ENCODE measurements at places on chromosomes 7 and 10.

- no peak for DNase-seq
Measured at GRCh38 chr10:108849688-108850087, 1073.6 kb downstream of the XPNPEP1 start.

DNA sequence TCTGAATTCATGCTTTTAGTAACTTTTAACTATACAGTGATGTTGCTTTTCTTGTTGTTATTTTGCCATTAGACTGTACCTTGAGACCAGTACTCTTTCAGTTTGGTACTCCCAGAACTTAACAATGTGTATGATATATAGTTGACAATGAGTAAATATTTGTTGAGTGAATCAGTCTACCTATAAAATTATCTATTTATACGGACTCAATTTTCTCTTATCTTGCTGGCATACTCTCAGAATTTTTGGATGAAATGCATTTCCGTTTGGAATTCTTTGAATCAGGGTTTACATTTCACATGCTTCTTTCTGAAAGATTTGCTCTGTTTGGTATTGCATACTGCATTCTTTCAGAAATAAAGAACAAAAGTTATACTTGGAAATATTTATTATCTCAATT, 47.8 kb upstream of the LRRC17 start:
- DNase-seq = no peak

DNA sequence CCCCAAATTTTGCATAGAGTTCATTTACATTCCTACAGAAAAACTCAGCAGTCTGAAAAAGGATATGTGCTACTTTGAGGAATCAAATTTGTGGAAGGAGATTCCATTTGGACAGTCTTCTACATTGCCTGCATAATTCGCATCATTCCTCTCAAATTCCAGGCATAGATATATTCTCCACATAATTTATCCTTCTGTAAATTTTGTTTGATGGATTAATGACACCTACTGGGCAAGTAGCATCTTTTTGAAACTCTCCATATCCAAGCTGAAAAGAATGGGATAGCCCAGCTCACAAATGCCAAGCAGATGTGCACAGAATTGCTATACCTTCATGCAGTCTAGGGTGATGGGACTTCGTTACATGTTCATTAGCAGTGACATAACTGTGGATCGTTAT, 515.3 kb downstream of the AUTS2 start:
- no peak for DNase-seq

DNA sequence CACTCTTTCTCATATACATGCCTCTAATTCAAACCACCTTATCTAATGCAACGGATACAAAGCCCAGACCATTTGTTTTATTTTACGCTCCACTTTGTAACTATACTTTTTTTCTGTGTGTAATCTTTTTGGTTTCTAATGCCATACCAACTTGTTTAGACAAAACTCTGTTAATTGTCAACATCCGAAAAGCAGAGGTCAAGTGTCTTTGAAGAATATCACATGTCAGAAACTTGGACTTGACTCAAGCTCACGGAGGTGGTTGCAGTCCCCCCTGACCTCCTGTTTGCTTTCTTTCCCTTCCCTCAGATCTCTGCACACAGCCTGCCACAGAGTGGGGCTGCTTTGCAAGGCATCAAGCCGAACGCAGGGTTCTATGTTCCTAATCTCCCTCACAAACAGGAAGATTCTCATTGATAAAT, 698.9 kb downstream of the PARD3 start:
- no peak for DNase-seq

DNA sequence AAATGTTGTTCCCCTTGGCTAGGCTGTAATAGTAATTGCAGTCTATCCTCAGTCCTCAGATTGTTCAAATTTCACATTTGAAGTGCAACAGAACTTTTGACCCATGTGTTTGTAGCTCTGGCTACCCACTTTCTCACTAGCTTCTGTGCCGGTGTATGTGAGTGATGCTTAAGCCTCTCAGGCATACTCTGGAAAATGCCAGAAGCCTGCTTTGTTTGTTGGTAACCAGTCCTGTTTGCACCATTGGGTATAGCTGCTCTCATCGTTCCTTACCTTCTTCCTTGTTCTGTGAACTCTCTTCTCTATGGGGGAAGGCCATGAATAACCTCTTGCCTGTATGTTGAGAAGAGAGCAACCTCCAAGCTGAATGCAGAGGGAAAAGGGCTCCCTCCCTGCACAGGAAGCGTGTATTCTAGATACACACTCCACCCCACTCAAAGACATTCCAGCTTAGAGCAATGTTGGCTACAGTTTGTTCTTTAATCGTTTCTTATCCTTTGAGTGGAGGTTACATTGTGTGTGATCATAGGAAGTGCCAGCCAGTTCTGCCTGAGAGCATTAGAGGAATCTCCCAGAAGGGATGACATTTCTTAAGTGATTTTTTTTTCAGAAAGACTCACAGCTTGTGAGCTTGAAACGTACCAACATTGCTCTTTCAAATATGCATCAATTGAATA, 40.5 kb downstream of the C1QL3 start:
- no peak for DNase-seq

- no peak for DNase-seq
Measured at GRCh38 chr10:123645615-123646014, 20.5 kb upstream of the GPR26 start.

DNA sequence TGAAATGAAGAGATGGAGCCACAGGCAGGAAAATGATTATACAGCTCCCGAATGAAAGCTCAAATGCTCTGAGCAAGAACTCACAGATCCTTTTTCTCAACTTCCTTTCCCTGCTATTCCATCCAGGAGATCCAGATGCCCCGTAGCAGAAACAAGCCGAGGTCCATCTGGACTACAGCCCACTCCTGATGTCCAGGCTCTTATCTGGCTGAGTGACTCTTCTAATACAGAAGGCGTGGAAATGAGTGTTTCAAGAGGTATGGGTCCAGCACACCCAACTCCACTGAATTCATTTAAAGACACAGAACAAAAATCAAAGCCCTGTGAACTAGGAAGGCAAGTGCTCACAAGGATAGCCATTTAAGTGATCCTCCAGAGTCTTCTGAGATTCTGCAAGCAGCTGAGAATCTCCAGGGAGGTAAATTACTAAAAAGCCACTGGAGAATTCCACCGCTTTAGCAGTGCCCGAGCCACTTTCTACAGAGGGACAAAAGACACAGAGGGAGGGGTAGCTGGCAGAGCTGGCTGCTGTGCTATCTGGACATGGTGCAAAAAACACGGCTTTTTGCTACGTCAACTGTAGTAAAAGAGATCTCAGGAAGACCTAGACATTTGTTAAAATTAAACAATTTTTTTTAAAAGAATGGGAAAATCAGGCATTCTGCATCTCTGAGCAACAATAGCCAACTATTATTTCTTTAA, 24.5 kb downstream of the FAM171A1 start:
- no peak for DNase-seq

DNA sequence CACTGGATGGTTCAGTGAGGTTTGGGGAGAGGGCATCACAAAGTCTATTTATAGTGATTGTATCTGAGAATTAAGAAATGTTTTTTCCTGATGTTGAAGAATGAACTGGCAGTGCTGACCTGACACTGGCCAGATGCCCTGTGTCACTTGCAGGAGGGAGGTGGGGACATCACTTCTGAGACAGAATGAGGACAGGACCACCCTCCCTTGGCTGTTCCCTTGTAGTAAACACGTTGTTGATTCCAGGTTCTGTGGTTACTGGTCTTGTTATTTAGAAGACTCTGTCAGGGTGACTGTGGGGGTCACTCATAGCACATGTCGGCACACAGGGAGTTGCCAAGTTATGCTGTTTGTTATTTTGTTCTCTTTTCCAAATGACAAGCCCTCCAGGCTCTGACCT, 126.4 kb downstream of the ADCY1 start:
- no peak for DNase-seq
